ENCODE measurements at places on chromosomes 3 and 15. TPM values are rescaled to one million over a fixed set of nuclear protein-coding genes. Genes with fewer than 3 reads are reported as not detected.

IQCF6 gene
- not detected for total RNA-seq

PIERCE2 gene
- total RNA-seq = 2.2 TPM

RTP3 gene
- total RNA-seq = not detected

SERINC4 gene
- total RNA-seq = 0.09 TPM

Data from mesothelial cell of epicardium (in vitro differentiated cells).